ENCODE measurements at places on chromosomes 12 and 14.

GRCh38 chr14:66539034-66539433, 31.1 kb downstream of the GPHN start:
- DNase-seq, result no peak

GRCh38 chr12:116200812-116201211, 76.7 kb downstream of the MED13L start:
- no peak for DNase-seq

- no peak for DNase-seq
Observed at GRCh38 chr14:77260631-77261030, 10.4 kb downstream of the NGB start.

- no peak for DNase-seq
Observed at GRCh38 chr12:104469523-104469922, 12.8 kb downstream of the CHST11 start.

GRCh38 chr12:60194678-60195077, 598.8 kb downstream of the SLC16A7 start:
- DNase-seq, result no peak

DNA sequence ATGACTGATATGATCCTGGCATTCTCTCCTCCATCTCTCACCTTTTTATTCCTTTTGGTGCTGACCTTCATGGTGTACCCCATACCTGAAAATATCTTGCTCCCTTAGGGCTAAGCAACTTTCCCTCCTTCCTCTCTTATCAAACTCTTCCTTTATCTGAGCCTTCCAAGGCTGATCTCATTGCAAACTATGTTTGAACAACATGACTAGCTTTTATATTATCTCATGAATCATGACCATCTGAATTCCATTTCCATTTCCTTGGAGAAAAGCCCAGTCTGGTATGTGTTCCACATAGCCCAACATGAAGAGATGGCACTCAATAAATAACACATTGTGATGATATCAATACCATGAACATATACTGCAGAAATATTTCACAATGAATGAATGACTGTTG, 111.6 kb downstream of the TSPAN8 start:
- DNase-seq, result no peak

DNA sequence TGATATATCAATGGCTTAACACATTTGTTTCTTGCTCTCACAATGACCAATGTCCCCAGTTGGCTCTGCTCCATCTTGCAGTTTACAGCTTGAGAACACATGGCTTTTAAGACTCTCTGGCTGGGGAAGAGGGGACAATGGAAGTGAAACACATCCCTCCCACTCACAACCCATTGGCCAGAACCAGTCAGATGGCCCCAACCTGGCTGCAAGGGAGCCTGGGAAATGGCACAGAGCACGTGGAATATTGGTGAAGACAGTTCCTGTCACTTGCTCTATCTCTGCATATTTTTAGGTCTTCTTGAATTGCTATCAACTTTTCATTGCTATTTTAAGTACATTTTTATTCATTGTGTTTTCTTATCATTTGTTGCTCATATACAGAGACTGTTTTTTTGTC, 345.4 kb downstream of the MED13L start:
- DNase-seq, result no peak

DNA sequence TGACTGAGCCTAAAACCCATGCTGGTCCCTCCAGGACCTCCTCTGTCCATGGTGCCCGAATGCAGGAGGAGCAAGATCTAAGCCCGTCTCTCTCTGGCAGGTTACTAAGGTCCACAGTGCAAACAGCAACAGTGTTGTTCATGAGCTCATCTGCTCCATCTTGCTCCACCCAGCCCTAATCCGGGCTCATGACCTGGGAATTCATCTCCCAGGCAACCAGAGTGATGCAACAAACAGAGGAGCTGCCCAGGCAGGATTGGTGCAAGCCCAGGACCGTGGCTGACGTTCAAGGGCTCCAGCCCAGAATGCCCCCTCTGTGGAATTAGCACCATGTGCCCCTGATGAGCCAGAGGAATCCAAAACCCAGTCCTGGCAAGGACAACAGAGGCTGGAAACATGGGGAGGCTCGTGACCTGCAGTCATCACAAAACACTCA, 29.9 kb downstream of the HSPB8 start:
- DNase-seq, result no peak

- DNase-seq, result no peak
Observed at GRCh38 chr12:2082321-2082720, 29.5 kb downstream of the CACNA1C start.

DNA sequence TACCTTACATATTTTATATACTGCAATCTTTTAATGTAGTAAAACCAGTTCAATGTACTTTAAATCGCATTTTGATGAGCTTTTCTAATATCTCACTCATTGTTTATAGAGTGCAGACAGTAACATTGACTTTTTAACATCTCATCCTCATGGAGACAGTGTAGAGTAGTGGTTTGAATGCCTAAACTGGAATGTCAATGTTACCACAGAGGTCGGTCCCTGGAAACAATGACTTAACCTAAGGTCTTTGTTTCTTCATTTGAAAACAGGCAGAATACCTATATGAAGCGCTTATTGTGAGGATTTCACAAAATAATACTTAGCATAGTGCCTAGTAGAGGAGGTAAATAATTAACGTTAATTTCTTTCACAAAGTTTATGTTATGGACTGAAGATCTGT, 5.0 kb downstream of the CDK17 start:
- DNase-seq, result no peak

DNA sequence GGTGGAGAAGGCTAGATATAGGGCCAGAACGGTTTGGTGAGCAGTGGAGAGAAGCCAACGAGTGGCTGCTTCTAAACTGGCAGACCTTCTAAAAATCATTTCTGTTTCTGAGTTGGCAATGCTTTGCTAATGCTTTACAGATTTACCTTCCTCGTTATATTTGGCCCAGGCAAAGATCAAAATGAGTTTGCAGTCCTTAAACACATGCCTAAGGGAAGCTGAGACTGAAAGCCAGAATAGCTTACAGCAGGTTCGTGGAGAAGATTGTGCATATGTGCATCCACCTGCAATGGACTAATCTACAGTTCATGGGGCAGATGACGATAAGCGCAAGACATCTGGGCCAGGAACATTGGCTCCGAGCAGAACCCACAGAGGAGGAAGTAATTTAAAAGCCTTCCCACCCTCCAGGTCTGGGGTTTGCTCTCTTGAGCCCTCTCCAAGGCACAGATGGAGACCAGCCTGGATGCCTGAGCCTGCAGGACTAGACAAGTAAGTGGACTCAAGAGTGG, 99.4 kb downstream of the NINJ2 start:
- DNase-seq, result no peak

DNA sequence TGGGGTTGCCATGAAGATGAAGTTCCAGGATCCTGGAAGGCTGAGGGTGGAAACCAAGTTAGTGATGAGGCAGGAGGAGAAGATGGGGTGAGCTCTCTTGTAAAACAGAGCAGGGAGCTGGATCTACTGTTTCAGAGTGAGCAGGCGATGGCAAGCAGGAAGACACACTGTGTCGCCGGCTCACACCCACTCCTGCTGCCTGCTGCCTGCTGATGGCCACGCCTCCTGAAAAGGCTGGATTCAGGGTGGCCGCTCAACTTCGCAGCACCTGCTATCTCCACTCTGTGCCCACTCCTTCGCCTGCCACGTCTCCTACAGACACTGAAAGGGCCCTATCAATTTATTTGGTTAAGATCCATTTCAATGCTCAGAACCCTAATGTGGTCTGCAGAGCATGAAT, 96.1 kb downstream of the RBM19 start:
- no peak for DNase-seq

GRCh38 chr12:2387103-2387834, 334.5 kb downstream of the CACNA1C start:
- DNase-seq, result no peak

GRCh38 chr14:64801800-64802199, 77.9 kb downstream of the SPTB start:
- peak; percentile 10 for DNase-seq

DNA sequence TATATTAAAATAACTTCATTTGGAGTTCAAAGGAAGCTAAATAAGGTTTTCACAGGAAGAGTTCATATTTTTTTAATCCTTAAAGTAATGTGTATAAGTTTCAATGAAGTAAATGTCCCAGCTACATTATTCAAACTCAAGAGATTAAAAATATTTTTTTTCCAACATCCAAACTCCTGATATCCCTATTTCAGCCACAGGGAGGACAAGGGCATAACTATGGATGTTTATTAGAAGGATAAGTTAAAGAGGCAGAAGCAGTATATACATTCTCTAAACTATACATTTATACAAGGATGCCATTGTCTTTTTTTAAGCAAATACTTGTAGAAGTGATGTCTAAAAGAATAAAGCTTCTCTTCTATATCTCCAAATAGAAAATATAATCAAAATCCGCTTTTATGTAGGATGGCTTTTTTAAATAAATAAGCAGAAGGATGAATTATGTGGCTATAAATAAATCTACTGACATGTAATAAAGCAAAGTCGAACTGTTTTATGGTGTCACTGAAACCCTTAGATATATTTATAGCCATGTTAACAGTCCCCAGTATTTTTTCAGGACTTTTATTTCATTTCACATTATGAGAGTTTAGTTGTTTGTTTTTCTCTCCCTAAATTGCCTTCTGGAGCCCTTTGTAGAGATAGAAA, 936.5 kb downstream of the DIO2 start:
- DNase-seq, result no peak

DNA sequence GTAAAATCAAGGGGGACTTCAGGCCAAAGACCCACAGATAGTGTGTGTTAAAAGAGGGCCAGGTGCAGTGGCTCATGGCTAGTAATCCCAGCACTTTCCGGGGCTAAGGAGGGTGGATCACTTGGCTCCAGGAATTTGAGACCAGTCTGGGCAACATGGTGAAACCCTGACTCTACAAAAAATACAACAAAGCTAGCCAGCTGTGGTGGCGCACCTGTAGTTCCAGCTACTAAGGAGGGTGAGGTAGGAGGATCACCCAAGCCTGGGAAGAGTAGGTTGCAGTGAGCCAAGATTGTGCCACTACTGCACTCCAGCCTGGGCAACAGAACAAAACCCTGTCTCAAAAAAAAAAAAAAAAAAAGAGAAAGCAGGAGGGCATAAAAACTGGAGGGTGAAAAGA, 8.5 kb downstream of the VCPKMT start:
- no peak for DNase-seq

GRCh38 chr12:42162193-42162592, 17.5 kb upstream of the GXYLT1 start:
- no peak for DNase-seq

DNA sequence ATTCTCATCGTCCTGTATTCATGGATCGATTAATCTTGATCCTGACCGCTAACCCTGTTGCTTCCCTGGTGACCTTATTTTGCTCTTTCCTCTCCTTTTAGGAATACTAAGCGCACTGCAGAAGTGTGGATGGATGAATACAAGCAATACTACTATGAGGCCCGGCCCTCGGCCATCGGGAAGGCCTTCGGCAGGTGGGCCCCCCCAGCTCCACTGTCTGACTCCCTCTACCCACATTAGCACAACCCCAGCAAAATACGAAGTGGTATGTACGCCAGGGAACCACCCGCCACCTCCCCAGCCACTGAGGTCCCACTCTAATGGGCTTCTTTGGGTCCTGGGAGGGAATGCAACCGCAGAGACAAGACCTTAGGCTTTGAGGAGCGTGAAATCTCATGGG, 58.7 kb downstream of the ERH start:
- no peak for DNase-seq

DNA sequence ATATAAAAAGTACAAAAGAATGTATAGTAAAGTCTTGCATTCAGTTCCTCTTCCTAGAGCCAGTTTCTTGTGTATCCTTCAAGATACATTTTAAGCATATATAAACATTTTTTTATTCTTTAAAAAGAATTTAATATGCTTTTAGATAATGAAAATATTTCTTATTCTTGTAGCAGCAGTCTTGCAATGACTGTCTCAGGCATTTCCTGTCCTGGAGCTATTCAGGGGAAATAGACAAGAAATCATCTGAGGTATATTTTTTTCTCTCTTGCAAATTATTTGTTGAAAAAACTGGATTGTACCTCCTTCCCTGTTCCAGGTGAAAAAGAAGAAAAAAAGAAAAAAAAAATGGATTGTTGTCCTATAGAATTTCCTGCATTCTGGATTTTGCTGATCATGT, 17.0 kb upstream of the ERBB3 start:
- DNase-seq, result no peak

GRCh38 chr14:105267820-105268548, 19.7 kb downstream of the BTBD6 start:
- DNase-seq, result no peak

DNA sequence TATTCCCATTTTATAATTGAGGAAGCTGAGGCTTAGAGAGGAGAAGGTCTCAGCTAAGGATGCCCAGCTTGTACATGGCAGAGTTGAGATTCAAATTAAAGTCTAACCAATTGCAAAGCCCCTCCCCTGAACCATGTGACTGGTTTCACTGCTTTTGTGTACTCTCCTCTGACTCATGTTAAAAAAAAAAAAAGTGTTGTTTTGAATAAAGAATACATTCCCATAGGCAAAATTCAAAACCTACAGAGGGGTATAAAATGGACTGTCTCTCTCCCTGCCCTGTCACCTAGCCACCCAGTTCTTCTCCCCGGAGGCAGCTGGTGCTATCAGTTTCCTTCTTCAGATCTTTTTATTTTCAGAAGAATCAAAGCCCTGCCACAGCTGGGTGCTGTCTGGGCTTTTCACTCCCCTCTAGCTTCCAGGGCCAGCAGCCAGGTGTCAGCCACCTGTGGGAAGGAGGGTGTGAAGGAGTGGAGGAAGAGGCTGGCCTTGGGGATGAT, 5.4 kb downstream of the PSMD9 start:
- DNase-seq, result no peak

GRCh38 chr12:115380546-115381120, 696.7 kb upstream of the TBX3 start:
- no peak for DNase-seq

DNA sequence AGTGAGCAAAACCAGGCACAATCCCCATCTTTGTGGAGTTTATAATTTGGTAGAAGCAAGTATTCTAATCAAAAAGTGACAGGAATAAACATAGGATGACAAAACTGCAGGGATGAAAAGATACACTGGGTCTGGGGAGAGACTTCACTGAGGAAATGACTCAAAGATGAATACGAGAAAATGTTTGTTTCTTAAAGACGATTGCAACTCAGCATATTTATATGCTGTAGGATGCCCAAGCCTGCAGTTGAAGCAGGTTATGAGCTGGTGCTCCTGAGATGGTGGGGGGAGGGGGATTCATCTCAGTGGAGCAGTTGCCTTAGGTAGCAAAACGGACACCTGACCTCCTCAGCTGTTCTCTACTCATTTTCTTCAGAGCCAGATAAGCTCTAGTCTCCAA, 13.4 kb upstream of the SLC38A4 start:
- no peak for DNase-seq

DNA sequence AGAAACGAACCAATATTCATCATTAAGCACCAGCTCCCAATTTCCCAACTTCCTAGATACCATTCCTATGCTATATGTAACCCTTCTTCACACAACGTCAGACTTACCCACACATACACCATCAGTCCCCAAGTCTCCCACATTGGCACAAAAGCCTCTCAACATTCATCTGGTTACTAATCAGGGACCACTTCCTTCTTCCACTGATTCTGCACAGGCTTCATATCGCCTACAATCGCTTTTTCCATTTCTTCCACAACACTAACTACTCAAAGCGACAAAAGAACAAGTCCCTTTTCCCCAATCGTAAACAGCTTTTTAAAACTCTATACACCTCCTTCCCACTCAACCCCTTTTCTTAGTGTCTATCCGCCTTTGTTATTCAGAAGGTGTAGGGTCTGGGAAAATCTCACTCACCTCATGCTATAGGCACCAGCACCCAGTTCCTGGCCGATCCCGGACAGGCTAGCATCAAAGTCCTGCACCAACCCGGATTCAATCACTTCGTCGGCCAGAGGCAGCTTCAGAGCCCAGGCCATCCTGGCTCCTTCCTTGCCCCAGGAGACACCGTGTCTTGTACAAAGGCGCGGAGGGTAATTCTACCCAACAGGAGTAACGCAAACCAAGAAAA, 936 bp downstream of the TFCP2 start:
- peak; percentile 7 for DNase-seq

All from hematopoietic multipotent progenitor cell (in vitro differentiated cells).